Bronchus fibroblast of lung (primary cell): ENCODE measurements at places on chromosomes 3 and 15. TPM values are rescaled to one million over a fixed set of nuclear protein-coding genes. Genes with fewer than 3 reads are reported as not detected.

The MITF gene
- 4.6 and 5.4 TPM in 2 replicates for total RNA-seq

The C3orf70 gene
- total RNA-seq: 0.50 and 0.74 TPM in 2 replicates

The NDUFB5 gene
- 59.2 and 82.5 TPM in 2 replicates for total RNA-seq

The CFAP100 gene
- not detected in 2 replicates for total RNA-seq

The BTD gene
- total RNA-seq: 10.9 and 12.8 TPM in 2 replicates

The TP63 gene
- not detected in 2 replicates for total RNA-seq

The FBXL2 gene
- total RNA-seq: 12.3 and 14.3 TPM in 2 replicates

The ARL14 gene
- total RNA-seq: not detected in 2 replicates

The FBXO40 gene
- not detected in 2 replicates for total RNA-seq

The SNURF gene
- total RNA-seq: 0.45 and 0.50 TPM in 2 replicates

The FEZF2 gene
- not detected in 2 replicates for total RNA-seq

The CCDC13 gene
- total RNA-seq: 1.2 and 2.7 TPM in 2 replicates

The ZNF660 gene
- total RNA-seq: 1.2 and 1.5 TPM in 2 replicates

The SNTN gene
- not detected in 2 replicates for total RNA-seq

The PPP1R14D gene
- total RNA-seq: not detected in 2 replicates

The C2CD4B gene
- total RNA-seq: not detected in 2 replicates
